ENCODE measurements at places on chromosomes 2 and 18.
A peak's percentile ranks its signal among the peaks of the same experiment; 100 is the strongest.

DNA sequence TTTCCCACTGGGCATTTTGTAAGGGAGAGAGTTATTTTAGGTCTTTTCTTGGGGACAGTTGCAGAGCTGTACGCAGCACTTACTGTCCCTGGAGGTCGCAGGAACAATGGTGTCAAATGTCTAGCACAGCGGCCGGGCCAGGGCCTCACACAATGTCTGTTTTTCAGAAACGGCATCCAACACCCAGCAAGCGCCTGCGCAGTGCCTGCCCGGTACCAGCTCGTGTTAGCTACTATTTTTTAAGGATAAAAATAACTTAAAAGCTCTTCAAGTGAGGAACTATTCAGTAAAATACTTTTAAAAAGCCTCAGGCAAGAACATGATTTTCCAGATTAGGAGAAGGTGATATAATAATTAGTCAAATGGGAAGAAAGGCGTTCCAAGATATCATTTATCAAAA, 90.0 kb downstream of the MBP start:
- no peak for DNase-seq

DNA sequence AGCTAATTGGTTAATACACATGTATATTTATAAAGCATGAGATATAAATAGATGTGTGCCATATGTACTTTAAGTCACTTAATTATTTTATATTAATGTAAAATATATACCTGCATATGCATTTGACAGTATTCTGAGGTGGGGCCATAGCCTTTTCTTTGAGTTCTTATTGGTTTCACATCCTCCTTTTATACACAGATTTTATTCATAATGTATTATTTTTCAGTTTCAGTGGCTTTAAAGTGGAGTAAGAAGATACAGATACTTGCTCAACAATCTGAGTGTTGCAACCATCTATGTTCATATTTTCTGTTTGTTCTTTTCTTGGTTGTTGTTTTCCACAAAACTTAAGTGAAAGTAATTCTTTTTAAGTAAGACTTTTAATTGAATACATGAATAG, 436.5 kb downstream of the RND3 start:
- DNase-seq: no peak

- no peak for DNase-seq
Observed at GRCh38 chr2:11571170-11571569, 37.3 kb downstream of the GREB1 start.

DNA sequence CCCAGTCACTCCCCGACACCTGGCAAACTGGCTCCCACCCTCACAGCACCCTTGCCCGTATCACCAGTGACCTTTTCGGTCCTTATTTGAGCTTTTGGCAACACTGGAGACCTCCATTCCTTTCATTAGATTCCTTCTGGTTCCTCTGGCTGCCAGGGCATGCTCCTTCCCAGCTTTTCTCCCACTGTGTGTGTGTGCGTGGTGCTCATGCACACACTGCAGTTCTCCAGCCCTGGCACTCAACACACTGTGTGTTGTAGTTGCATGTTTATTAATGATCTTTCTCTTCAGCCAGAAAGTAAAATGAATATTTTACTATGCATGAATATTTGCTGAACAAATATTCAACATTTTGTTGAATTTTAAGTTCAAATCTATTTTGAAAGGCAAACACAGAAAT, 139.0 kb downstream of the ESCO1 start:
- DNase-seq: no peak

DNA sequence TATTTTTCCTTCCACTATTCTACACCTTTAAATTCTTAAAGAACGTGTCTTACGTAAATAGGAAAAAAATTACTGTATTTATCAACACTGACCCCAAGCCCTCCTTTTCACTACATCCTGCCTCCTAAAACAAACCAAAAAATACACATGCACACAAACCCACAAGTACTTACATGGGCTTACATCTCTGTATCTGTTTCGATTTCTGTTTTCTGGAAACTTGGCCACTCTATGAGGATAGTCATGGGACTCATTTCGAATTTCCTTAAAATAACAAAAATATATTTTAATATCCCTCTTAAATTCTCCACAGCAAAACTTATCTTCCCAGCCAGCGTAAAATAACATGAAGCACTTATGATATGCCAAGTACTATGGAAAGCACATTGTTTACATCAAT, 25.0 kb downstream of the PTPN2 start:
- no peak for DNase-seq

DNA sequence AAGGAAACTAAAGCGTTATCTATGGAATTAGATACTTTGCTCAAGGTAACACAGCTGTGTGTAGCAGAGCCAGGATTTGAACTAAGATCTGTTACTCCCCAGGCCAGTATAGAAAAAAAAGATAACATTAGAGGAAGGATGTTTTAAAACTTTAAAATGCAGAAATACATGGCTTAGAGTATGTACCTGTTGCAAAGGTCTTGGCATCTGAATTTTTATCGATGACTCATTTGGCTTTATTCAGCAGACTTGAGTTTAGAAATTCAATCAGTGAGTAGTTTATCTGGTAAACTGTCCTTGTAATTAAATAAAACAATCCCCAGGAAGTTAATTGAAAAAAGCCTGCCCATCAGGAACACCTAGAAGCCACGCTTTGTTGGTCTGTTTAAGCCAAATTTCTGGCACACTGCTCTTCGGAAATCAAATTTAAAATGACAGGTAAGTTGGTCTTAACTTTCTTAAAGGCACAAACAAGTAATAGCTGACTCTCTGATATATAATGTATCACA, 36.9 kb downstream of the SCN9A start:
- DNase-seq: no peak

- peak; percentile 92 for DNase-seq
Observed at GRCh38 chr2:85933753-85934594, 45.2 kb upstream of the ST3GAL5 start.
